ENCODE measurements at places on chromosomes 5 and 9.

DNA sequence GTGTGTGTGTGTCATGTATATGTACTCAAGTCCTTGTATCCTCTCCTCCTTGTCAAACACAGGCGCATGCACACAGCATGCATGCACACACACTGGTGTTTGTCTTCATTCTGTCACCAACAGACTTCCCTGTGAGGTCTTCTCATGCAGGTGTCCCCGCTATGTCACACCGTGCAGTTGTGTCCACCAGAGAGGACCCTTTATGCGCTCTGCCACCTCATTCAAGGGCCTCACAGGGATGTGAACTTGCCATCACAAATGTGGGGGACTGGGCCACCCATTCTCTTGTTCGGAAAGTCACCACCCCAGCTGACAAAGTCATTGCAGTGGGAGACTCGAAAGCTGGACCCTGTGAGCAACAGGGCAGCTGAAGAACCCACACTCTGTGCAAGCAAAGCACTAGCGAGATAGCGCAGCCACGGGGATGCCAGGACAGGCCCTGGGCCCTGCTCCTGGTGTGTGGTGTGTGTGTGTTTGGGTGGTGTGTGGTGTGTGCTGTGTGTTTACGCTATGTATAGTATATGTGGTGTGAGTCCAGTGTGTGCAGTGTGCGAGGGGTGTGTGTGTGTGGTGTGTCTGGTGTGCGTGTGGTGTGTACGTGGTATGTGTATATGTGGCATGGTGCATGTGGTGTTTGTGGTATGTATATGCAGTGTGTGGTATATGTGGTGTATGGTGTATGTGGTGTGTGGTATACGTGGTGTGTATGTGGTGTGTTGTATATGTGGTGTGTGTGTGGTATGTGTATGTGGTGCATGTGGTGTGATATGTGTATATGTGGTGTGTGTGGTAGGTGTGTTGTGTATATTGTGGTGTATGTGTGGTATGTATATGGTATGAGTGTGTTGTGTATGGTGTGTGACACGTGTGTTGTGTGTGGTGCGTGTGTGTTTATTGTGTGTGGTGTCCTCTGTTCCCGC, 30.9 kb upstream of the NXNL2 start:
- DNase-seq, result no peak

GRCh38 chr5:1415626-1416360, 29.4 kb downstream of the SLC6A3 start:
- no peak for DNase-seq

DNA sequence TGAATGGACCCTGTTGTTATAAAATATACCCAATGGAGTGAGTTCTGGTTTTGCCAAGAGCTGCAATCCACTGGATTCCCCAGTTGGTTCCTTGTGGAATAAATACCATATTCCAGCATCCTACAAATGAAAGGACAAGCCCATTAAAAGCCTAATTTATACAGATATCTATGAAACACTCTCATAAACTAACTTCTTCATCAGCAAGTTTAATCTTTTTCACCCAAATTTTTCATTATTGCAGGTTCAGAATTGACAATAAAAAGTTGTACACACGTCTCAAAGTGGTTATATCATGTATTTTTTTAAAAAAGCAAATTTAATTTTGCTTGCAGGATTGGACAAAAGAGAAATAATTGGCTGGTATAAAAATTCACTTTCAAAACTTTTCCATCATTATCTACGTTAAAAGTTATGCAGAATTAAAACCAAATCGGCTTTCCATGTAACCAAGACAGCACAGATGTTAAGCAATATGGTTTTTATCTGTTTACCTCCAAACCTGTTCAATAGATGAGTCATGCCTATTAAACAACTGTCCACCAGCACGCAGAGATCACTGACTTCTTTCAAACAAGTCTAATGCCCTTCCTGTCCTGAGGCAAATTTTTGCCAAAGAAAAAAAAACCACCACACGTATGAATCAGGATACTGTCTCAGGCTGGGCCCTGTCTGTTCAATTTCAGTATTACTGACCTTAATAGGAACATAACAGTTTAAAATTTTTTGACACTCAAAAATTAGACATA, 42.5 kb downstream of the CEMIP2 start:
- DNase-seq, result no peak

DNA sequence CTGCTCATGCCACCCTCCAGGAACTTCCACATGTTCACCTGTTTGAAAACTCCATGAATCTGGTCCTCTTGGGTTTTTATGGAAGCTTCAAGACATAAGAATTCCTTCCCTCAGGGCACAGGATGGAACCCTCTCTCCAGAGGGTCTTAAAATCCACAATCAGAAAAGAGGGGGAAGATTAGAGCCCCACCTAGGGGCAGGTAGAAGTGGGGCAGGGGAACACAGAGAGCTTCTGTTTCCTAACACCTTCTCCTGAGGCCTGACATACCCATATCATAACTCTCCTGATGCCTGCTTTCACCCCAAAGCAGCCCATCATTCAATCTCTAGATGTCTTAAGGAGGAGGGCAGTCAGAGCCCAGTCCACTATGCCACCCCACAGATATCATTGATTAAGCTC, 1087.7 kb upstream of the ARRDC3 start:
- no peak for DNase-seq

GRCh38 chr9:93908591-93909241, 46.4 kb downstream of the BARX1 start:
- DNase-seq, result peak; percentile 83

DNA sequence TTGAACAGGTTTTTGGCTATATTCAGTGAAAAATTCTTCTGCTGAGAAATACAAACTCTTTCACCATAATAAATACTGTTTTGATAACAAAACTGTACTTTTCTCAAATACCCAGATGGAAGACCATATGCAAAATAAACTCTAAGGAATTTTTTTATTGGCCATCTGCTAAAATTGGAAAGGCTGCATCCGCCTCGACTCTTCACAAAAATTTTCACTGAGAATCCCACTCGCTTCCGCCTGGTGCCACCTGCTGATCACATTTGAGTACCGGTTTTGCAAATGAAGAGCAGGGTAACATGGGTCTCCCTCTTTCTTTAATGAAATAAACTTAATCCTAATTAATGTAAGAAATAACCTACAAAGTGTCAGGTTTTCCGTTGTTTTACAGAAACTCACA, 76.4 kb downstream of the TTLL11 start:
- no peak for DNase-seq

- no peak for DNase-seq
Measured at GRCh38 chr5:116695681-116696080, 121.1 kb upstream of the SEMA6A start.

DNA sequence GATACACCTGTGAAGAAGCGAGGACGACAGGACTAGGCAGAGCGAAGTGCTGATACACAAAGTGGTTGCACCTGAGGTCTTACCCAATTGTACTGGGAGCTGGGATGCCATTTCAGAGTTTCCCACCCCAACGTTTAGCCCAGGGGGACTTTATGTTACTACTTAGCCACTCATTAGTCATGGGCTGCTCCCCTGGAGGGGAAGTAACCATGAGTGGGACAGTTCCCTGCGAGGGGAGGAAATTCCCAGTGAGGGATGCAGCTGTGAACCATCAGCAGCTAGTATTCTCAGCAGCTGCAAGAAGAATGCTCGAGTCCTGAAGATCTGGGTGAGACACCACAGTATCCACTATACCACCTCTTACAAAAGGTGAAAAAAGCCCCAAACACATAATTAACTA, 93.7 kb upstream of the ACTBL2 start:
- DNase-seq, result no peak

GRCh38 chr5:170739446-170739845, 44.1 kb upstream of the GABRP start:
- no peak for DNase-seq

DNA sequence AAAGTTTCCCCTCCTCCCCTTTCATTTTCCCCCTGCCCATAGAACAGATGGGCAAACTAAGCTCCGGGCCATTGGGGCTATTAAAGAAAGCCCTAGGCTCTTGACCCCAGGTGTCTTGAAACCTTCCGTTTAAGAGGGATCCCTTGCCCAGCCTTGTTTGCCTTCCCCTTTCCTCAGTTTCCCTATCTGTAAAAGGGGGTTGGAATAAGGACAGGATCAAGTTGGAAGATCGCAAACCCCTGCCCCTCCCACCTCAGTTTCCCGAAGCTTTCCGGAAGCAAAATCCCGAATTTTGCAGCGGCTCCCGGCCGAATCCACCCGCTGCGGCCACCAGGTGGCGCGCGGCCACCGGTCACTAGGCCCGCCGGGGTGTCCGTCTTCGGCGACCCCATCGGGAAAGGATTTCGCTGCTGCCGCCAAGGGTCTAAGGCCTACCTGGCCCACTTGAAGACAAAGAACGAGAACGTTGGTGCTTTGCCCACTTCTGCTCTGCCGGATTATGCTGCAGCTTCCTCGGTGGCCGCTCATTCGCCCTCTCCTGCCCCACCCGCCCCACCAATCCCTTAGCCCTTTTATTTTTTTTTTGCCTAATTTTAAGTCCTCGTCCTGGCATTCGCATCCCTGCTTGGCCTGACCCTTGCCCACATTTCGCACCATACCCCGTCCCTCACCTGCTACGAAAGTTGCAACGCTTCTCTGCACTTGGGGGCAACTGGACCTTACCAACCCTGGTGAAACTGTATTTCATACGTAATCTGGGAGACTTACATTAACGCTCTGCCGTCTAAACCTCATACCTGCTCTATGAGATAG, 962 bp upstream of the NR6A1 start:
- peak; percentile 59 for DNase-seq

GRCh38 chr5:2223303-2223702, 340.6 kb upstream of the IRX4 start:
- DNase-seq, result no peak

DNA sequence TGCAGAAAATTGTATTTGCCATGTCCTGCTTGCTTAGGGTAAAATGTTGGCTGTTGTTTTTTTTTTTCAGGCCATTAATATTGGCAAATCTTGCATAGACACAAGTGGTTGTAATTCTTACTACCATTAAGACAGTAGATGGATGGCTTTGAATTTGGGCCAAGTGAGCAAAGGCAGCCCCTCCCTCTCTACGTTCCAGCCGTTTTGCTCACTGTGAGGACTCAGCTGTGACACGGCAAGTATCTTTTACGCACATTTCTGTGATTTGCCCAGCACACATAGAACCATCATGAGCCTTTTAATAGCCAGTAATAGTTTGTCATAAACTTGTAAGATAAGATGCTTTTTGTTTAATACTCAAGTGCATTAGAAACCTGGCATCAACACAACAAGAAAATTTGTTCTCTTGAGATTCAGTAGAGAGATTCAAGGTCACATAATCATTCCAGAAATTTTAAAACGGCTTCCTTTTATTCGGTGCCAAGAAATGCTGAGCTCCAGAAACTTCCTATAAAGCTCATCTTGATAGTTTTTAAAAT, 205.2 kb upstream of the ADCY2 start:
- DNase-seq, result no peak

DNA sequence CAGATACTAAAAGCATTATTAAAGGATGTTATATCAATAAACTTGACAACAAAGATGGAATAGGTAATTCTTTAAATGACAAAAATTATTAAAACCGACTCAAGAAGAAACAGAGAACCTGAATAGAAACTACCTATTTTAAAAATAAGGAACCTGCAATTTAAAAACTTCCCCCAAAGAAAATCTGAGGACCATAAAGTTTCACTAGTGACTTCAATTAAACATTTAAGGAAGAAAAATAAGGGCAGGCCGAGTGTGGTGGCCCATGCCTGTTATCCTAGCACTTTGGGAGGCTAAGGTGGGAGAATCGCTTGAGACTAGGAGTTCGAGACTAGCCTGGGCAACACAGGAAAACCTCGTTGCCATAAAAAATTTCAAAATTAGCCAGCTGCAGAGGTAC, 99.6 kb downstream of the FANCC start:
- no peak for DNase-seq

GRCh38 chr9:73116031-73116430, 35.6 kb upstream of the ANXA1 start:
- no peak for DNase-seq

DNA sequence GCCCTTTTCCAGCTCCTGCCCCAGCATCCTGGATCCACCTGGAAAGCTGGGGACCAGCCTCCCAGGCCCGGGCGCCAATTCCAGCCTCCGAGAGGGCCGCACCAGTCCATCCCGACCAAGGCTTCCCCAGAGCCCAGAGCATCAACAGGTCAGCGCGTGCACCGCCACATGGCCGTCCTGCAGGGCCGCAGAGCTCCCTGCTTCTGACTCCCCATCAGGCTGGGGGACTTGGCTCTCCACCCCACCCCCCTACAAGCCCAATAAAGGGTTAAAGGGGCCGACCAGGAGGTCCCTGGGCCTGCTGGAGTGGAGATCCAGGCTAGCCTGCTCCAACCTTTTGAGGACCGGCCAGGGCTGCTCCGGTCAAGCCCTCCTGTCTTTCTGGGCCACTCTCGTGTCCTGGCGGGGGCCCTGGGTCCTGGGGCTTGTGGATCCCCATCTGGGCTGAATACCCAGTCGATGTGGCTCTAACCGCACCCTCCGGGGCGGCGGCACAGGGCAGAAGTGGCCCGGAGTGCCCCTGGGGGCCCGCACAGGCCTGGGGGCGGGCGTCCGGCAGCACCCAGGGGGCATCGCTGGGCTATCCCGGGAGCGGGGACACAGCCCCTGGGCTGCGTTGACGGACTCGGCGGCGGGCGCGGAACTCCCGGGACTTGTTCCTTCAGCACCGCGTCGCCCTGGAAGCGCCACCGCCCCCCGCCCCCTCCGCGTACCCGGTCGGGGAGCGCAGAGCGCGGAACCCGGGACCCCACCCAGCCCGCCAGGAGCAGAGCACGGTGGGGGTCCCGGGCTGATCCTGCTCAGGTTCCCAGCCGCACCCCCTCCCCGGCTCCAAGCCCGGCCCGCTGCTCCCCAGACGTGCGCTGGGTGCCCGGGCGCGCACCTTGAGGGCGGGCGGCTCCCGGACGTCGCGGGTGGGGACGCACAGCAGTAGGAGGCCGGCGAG, 590 bp downstream of the ENTPD2 start:
- DNase-seq, result no peak

DNA sequence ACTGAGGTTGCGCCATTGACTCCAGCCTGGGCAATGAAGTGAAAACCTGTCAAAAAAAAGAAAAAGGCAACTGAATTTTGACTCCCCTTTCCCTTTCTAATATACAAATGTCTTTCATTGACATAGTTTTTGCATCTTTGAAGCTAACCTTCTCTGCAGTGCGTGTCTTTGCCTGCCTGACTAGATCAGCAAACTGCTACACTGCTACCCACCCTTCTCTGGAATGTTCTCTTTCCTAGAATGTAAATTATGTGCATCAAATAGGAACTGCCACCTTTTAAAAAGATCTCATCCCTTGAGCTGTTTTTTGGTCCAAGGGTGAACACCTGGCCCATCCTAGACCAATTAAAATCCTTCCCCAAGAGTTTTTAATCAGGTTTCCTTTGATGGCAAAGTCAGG, 127.6 kb downstream of the SLC28A3 start:
- no peak for DNase-seq

- no peak for DNase-seq
Measured at GRCh38 chr5:38806775-38807258, 39.0 kb upstream of the OSMR start.

GRCh38 chr9:88017096-88017495, 42.8 kb upstream of the CDK20 start:
- DNase-seq, result no peak

DNA sequence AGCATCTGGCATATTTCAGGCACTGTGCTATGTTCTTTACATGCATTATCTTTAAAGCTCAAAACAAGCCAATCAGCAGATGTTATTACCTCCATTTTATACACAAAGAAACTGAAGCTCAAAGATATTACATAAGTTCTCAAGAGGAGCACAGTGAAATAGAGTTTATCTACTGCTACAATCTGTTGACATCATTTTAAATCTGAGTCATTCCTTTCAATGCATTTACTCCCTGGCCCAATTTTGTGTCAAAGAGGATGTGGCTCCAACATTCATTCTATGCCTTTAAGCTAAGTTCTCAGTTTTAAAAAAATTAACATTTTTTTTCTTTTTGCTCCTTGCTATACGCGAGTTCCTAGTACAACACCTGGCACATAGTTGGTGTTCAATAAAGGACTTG, 486.3 kb upstream of the ZNF462 start:
- DNase-seq, result no peak
